Activated CD4-positive, alpha-beta T cell treated with anti-CD3 and anti-CD28 coated beads, Interleukin-2, amount 50 U/mL, for 4 hours (primary cell): ENCODE measurements at places on chromosomes 16 and 17.

- DNase-seq = no peak
Measured at GRCh38 chr17:5892921-5893675, 177.1 kb upstream of the WSCD1 start.

DNA sequence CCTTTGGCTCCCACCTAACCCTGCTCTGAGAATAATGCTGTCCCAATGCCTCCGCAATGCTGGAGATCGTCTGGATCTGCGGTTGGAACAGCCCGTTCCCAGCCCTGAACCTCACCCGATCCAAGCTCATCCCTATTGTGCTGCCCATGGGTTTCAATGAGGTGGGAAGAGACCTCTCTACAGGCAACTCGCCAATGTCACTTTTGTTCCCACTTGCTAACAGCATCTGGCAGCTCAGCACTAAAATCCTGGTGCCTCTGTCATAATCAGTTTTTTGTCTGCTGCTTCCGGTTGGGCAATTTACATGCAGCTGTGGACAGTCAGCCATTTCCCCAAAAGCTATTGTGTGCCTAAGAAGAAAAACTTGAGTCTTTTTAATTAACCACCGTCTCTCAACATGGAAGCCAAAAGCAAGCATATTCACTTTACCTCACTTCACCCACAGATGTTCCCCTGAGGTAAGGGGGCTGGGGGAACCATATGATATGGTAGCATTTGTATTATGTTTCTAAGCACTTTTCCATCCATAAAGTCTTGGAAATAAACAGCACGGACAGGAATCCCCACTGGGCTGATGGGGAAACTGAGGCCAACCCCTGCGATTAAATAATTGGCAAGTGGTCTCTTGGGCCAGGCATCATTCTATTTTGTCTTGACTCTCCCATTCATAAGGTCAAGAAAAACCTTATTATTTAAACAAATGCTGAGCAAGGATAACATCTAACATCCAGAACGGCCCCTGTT is 159.2 kb upstream of the CDH5 start:
- DNase-seq = no peak

DNA sequence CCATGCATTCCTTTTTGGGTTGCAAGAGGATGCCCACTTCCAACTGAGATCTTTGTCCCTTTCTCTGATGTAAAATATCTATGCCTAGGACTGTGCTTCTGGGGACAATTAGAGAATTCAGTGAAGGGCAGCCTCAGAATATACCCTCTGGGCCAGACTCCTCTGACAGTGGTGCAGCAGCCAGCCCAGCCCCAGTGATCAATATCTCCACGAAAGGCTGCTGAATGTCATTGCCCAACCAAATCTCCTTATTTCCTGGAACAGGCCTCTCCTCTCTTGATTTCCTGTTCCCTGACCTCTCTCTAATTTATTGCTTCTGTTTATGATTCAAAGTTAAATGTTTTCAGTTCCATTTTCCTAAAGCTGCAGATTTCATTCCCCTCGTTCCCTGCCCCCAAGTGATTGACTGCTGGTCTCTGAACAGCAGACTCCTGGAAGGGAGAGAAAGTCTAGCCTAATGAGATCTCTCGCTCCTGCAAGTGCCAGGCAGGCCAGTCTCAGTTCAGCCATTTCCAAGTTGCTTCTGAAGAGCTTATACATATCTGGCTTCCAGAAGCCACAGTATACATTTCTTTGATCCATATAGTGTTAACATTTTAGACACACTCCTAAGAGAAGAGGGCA is 104.4 kb upstream of the SALL1 start:
- no peak for DNase-seq

GRCh38 chr16:79082970-79083369 is 517.6 kb downstream of the MAF start:
- DNase-seq = no peak

DNA sequence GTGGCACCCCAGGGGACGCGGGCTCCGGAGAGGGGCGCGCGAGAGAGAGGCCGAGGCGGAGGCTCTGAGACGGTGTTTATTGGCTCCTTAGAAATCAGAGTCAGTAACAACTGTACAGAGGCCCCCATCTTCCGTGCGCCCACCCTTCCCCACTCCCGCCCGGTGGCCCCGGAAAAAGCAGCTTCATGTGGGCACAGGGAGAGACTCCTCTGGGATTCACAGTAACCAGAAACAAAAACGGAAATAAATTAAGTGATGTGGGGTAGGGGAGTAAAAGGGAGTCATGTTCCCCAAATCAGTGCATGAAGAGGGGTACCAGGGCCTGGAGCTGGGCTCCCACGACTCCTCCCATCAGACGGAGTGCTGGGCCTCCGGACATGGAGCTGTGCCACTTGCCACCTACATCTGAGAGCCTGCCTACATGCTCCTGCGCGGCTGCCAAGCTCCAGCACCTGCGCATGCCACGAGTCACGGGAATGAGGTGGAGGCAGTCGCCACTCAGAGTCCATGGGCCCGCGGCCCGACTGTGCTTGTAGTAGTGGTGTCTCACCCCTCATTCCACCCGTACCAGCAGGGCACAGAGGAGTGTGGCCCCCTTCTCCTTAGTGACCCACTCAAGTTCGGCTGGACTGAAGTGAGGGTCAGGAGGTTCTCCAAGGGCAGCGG is 543 bp upstream of the GPS2 start:
- DNase-seq = no peak

GRCh38 chr17:8125947-8126490 is 2.1 kb upstream of the HES7 start:
- no peak for DNase-seq

- no peak for DNase-seq
Measured at GRCh38 chr16:78926723-78927210, 673.8 kb downstream of the MAF start.

- no peak for DNase-seq
Measured at GRCh38 chr17:33055171-33055611, 63.5 kb downstream of the SPACA3 start.

DNA sequence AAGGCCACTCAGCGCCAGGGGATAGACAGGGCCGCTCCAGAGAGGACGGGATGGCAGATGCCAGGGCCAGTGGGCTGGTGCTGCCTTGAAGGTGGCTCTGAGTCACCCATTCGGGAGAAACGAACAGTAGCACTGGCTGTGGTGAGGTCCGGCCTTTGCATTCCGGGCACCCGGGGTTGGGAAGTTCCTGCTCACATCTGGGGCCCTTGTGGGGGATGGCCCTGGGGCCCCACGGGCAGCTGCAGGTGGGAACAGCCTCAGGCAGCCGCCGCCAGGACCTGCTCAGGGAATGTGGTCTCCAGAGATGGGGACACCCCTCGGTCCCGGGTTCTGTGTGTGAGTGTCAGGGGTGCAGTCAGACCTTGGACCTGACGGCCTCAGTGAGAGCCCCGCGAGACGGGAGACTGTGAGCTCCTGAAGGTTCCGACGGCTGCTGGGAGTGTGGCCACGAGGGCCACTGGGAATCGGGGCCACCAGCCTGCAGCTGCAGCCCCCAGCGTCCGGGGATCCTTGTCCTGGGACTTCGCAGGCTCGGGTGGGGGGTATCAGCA is 1.4 kb downstream of the CBFA2T3 start:
- no peak for DNase-seq

DNA sequence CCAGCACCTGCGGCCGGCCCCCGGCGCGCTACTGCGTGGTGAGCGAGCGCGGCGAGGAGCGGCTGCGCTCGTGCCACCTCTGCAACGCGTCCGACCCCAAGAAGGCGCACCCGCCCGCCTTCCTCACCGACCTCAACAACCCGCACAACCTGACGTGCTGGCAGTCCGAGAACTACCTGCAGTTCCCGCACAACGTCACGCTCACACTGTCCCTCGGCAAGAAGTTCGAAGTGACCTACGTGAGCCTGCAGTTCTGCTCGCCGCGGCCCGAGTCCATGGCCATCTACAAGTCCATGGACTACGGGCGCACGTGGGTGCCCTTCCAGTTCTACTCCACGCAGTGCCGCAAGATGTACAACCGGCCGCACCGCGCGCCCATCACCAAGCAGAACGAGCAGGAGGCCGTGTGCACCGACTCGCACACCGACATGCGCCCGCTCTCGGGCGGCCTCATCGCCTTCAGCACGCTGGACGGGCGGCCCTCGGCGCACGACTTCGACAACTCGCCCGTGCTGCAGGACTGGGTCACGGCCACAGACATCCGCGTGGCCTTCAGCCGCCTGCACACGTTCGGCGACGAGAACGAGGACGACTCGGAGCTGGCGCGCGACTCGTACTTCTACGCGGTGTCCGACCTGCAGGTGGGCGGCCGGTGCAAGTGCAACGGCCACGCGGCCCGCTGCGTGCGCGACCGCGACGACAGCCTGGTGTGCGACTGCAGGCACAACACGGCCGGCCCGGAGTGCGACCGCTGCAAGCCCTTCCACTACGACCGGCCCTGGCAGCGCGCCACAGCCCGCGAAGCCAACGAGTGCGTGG is 1.5 kb downstream of the NTN1 start:
- DNase-seq = no peak

GRCh38 chr17:79201119-79201518 is 126.5 kb downstream of the ENGASE start:
- no peak for DNase-seq

DNA sequence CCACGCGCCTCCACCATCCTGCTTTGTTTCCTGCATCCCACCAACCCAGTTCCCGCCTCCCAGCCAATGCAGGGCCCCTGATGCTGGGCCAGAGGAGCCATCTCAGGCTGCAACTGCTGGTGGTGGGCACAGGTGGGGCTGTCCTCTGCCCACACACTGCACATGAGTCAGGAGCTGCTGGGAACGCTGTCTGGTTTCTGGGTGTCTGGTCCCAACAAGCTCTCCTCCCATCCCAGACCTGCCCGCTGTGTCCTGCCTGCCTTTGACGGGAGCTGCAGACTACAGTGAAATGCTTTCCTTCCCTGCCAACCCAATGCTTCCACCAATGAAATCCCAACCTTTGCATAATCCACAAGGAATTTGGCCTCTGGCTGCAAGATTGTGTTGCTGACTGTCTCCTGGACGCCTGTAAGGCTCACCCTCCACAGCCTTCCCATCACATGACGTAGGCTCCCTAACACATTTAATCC is 98.9 kb downstream of the N4BP1 start:
- no peak for DNase-seq

- no peak for DNase-seq
Measured at GRCh38 chr17:59367657-59368045, 36.2 kb downstream of the YPEL2 start.

DNA sequence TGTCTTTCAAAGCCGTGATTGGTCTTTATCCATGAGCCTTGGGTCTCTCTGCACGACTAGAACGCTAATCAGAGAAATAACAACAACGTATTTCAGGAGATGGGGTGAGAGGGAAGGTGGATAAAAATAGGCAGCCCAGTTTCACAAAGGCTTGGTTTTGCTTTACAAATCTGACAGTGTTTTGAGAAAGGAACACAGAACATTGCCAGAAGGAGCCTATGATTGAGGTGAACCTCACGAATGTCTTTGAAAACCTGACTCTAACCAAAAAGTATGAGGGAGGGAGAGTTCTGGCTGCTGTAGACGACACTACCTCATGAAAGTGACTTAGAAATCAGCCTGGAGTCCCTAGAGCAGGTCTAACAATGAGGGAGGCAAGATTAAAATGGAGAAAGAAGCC is 38.0 kb upstream of the NOL11 start:
- no peak for DNase-seq

DNA sequence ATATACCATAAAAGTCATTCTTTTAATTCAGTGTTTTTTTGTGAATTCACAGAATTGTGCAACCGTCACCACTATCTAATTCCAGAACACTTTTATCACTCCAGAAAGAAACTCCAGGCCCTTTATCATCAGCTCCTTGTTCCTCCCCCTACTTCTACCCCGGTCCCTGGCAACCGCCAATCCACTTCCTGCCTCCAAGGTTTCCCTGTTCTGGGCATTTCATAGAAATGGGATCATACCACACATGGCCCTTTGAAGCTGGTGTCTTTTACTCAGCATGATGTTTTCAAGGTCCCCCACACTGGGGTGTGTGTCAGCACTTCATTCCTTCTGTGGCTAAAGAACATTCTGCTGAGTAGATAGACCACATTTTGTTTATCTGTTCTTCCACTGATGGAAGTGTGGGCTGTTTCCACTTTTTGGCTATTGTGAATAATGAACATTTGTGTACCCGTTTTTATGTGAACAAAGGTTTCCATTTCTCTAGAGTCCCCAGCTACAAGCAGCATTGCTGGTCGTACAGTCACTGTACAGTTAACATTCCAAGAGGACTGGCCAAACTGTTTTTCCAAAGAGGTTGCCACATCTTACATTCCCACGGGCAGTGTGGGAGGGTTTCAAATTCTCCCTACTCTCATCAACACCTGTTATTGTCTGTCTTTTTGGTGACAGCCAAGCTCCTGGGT is 75.8 kb upstream of the ZNF469 start:
- DNase-seq = no peak

GRCh38 chr16:14509675-14510132 is 120.4 kb downstream of the PARN start:
- no peak for DNase-seq

- no peak for DNase-seq
Measured at GRCh38 chr17:38510421-38511149, 82.3 kb downstream of the ARHGAP23 start.

DNA sequence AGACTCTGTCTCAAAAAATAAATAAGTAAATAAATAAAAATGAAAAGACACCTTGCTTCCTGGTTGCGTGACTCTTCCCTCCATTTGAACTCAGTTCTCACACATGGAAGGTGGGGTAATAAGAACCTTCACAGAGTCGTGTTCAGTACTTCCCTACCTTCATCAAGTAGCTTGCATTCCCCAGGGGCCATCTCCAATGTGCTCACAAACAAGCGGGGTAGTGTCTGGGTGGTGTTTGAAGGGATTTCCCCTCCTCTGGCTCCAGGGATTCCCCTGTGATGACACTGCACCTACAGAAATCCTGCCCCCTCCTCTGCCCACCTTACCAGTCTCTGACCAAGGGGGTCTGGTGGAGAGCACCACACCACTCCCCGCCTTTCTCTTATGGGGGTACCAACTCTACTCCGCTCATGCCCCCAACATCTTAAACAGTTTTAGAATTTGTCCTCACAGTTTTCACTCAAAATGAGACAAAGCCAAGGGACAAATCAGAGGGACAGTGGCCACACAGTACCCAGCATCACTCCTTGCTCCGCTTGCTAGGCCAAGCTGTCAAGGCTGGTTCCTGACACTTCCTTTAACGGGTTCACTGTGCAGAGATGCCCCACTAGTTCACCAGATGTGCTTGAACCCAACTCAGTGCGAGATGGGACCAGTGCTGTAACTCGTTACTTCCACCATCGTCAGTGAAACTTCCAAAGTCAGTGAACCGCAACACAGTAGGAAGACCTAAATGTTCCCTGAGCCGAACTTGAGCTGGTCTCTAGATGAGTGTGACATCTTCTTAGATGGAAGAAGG is 69.1 kb downstream of the COPRS start:
- no peak for DNase-seq

DNA sequence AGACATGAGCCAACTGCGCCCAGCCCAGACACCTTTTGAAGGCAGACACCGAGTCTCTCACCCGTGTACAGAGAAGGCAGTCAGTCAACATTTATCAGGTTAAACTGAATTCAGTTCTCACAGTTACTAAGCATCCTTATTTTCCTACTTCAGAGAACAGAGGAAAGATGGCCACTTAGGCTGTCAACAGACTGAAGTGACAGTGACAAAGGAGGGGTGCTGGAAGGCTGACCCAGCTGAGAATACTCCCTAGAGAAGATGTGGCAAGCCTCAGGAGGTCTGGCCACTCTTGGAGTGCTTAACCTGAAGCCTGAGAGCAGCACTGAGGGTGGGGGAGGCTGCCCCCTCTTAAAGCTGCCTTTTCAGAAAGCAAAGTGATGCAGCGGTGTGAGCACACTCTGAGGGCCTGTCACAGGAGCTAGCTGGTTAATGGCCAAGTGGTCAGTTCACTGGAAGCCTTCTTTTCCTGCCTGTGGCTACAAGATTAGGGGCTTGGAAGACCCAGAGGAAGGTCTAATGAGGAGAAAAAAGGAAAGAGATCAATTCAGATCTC is 51.0 kb upstream of the SREBF1 start:
- no peak for DNase-seq

GRCh38 chr16:7946142-7946541 is 613.5 kb downstream of the RBFOX1 start:
- DNase-seq = no peak
